ENCODE measurements at places on chromosomes 3 and 15.

DNA sequence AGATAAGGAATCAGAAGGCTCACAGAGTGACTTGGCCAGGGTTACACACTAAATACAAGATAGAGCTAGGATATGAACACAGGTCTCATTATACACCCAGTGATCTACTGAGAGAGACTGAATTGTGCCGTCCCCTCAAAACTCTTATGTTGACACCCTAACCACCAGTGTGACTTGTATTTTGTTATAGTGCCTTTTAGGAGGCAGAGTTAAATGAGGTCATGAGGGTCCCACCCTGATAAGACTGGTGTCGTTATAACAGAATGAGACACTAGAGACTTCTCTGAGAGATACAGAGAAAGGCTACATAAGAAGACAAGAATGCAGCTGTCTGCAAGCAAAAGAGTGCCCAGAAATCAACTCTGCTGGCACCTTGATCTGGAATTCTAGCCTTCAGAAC, 12.6 kb downstream of the KPNA1 start:
- DNase-seq, result no peak

- DNase-seq, result no peak
These were observed 227.7 kb upstream of the TOPAZ1 start for GRCh38 chr3:44013967-44014366.

- no peak for DNase-seq
These were observed 6.9 kb upstream of the OXSR1 start for GRCh38 chr3:38158472-38158871.

DNA sequence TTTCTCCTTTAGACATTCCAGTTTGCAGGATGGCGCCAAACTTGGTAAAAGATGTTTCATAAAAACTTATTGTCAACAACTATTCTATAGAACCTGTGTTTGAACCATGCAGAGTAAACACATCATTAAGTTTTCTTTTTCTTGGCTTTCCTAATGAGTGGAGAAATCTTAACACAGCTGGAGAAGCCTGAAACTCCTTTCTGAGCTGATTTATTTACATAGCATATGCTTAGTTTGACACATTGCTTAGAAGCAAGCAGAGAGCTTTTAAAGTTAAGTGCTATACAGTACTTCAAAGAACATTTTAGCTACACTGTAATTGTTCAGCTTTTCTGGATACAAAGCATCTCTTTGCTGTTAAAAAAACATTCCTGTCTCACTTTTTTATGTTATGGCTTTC, 61.0 kb upstream of the PAQR5 start:
- DNase-seq, result no peak

- no peak for DNase-seq
These were observed 20.0 kb downstream of the MBNL1 start for GRCh38 chr3:152288681-152289080.

- peak; percentile 55 for DNase-seq
These were observed 82.0 kb downstream of the MRPL46 start for GRCh38 chr15:88385078-88385700.

GRCh38 chr3:112308151-112308911, 14.3 kb upstream of the SLC9C1 start:
- no peak for DNase-seq

GRCh38 chr15:51105430-51106016, 10.8 kb upstream of the TNFAIP8L3 start:
- no peak for DNase-seq

GRCh38 chr3:131917006-131917405, 117.8 kb downstream of the CPNE4 start:
- no peak for DNase-seq

GRCh38 chr3:59418836-59419235, 369.0 kb upstream of the CFAP20DC start:
- DNase-seq, result no peak

GRCh38 chr3:123792473-123793201, 91.5 kb downstream of the MYLK start:
- no peak for DNase-seq

DNA sequence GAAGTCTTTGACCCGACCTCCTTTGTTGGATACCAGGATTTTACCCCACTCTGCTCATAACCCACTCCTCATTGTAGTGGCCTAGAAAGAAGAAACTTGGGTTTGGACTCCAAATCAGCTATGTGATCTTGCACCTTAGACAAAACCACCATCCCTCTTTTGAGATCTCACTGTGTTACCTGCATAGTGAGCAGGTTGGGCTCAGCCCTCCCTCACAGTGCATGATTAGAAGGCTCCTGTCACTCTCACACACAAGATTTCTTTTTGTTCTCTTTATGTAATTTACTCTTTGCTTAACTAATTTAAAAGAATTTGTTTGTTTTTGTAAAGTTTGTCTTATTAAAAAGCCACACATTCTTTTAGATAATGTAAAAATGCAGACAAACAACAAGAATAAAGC, 587.8 kb downstream of the MECOM start:
- no peak for DNase-seq

DNA sequence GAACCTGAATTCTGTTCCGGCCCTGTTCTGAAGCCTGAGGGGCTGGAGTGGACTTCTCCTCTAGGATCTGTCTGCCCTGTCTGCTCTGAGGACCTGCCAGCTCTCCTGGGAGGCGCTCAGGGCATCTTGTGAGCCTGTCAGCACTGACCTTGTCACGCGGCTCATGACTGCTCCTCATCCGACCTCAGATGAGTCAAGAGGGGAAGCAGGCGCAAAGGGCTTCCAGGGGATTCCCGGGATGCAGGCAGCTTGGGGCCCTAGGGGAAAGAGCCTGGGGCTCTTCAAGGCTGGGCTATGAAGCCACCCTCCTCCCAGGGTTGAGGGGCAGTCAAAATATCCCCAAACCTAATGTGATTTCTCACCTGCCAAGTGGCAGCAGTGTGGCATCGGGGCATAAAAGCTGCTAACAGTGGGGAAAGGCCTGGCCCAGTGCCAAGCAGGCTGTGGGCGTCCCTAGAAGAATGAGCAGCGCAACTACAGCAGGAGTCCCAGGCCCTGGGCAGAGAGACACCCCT, 27.6 kb upstream of the ANKDD1A start:
- DNase-seq, result peak; percentile 92

- DNase-seq, result no peak
These were observed 161.8 kb downstream of the EDEM1 start for GRCh38 chr3:5349343-5349742.

DNA sequence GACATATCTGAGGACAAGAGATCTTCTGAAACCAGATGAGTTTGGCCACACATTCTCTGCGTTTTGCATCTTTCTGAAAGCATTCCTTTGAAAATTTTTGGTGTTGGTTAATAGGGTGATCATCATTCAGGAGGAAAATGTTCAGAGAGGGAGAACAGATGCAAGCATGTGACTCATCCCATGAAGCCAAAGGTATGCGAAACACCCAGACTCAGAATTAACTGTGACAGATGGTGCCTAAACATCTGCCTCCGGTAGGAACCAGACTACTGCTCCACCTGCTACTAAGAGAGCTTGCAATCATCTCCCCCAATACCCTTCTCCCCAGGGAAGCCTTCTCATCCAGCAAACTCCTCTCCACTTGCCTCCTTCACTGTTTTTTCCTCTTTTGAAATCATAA, 46.2 kb downstream of the TRIM69 start:
- DNase-seq, result no peak

DNA sequence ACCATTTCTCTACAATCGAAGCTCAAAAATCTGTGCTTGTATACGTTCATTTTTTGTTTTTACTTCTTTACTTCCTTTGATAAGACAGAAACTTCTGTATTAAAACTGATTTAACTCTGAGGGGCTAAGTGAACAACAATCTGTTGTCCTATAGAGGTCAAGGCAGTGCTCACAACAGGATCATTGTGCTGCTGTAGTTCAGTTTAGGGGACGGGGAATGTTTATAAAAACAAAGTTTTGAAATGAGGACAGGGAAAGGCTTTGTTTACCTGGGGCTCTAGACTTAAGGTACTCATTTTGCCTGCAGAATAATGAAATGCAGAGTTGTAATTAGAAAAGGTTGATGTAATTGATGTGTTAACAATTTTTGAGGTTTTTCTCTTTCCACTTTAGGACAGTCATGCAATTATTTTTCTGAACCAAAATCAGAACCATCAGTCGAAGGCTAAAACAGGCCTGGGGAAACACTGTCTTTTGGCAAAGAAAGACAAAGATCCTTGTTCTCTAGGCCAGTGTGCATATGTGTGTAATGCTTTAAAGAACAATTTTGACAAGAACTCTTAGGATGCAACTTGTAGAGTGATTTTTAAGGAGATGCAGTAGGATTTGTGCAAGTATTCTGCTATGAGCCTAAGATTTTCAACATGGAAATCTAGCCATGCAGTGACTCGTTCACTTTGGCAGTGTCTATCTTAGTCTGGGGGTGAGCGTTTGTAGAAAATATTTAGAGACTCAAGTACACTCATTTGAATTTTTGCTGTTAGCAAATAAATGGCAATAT, 165.2 kb downstream of the PGPEP1L start:
- no peak for DNase-seq

DNA sequence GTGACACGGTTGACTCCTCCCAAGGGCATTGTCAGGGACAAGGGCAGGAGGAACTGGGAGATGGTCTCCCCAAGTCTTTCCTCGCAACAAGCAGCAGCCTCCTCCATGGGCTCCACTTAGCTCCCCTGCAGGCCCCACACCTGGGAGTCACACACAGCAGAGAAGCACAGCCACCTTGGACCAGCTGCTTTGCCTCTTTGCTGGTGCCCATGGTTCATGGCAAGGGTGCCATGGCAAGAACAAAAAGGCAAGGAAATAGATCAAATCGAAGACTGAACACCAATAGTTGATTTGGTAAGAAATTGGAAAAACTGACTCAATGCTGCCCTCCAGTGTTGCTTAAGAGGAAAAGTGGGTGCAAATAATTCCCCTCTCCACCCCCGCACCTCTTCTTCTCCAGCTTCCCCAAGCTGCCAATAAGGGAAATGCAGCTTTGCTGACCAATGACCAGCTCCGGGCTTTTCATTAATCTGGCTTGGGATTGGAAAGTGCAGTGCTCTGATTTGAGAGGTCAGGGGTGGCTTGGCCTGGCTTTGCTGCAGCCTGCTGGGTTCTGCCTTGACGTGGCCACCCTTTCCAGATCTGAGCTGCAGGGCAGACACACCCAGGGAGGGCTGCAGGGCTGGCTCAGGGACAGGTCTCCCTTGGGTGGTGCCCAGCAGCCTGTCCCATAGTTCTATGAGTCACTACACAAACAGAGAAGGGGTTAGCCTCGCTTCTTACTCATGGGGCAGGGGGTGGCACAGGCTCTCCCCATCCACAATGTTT, 162.0 kb downstream of the KLF13 start:
- peak; percentile 57 for DNase-seq

DNA sequence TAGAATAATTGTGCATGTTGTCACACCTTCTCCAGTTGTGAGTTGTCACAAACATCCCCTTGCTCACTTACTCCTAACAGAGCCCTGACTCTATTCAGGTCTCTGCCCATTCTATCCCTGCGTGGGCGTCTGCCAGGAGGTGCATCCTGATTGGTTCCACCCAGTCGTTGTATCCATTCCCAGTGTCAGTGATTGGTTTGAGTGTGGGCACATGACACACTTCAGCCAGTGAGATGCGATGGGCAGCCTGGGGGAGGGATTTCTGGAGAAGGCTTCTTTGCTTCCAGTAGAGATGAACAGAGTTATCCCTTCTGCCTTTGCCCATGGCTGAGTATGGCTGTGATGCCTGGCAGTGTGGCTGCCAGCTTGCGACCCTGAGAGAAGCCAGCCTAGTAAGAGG, 18.7 kb downstream of the PXYLP1 start:
- DNase-seq, result no peak

DNA sequence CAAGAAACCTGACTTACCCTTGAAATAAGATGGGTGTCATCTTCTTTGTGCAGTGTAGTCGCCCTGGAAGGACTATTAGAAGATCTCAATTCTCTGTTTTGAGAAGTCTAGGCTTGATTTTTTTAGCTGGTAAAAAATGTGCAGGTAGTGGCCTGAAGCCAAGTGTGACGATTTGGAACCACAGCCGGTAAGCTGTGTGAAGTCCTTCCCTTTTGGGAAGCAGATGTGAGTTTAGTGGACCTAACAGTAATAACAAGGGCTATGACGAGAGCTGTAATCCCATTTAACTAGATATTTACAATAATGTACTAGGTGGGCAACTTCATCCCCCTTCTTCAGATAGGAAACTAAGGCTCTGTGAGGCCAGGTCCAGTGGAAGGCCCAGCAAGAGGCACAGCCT, 81.7 kb upstream of the MYZAP start:
- DNase-seq, result no peak

- DNase-seq, result no peak
These were observed 15.6 kb upstream of the FILIP1L start for GRCh38 chr3:100129941-100130340.

GRCh38 chr15:61227269-61227949, 1.7 kb downstream of the RORA start:
- DNase-seq, result no peak

DNA sequence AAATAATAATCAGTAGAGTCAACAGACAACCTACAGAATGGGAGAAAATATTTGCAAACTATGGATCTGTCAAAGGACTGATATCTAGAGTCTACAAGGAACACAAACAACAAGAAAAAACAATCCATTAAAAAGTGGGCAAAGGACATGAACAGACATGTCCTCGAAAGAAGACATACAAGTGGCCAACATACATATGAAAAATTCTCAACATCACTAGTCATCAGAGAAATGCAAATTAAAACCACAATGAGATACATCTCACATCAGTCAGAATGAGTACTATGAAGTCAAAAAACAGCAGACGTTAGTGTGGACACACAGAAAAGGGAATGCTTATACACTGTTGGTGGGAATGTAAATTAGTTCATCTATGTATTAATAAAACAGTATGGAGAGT, 33.7 kb downstream of the SLC2A2 start:
- DNase-seq, result no peak

GRCh38 chr3:2684046-2684445, 426.1 kb downstream of the IL5RA start:
- DNase-seq, result no peak

- no peak for DNase-seq
These were observed 26.9 kb upstream of the TJP1 start for GRCh38 chr15:29849218-29849617.

GRCh38 chr15:100167884-100168375, 173.8 kb downstream of the ADAMTS17 start:
- DNase-seq, result no peak

DNA sequence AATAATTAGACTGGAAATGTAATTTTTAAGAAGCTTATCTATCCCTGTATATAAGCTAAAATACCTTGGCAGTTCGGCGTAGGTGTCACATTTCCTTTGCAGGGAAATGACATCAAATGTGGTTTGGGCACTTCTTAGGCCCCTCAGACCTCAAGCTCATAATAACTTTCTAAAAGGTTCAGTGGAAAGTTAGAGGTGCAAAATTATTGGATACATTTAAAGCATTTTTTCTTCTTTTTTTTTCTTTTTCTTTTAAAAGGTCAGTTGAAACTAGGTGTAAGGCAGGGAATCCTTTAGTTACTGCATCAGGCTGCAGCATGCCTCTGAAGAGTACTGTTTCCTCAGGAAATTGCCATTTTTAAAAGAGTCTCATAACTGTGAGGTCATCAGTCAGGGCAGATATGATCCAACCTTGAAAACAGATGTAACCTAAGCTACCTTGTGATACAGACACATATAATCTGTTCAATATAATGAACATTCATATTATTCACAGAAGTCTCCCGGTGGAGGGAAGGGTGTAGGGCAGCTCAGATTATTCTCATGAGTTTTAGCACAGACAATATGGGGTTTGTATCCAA, 4.8 kb downstream of the SACM1L start:
- peak; percentile 69 for DNase-seq

Measured in activated naive CD4-positive, alpha-beta T cell treated with anti-CD3 and anti-CD28 coated beads for 36 hours (primary cell).